ENCODE measurements at places on chromosomes 1 and 21. TPM values are rescaled to one million over a fixed set of nuclear protein-coding genes. Genes with fewer than 3 reads are reported as not detected.

The NBPF4 gene
- polyA plus RNA-seq: not detected

The LCE2C gene
- not detected for polyA plus RNA-seq

GRCh38 chr1:94805912-94806311 is 14.2 kb upstream of the SLC44A3 start:
- no peak for DNase-seq

- no peak for DNase-seq
These were observed 117.3 kb downstream of the UCHL5 start for GRCh38 chr1:192941722-192942411.

DNA sequence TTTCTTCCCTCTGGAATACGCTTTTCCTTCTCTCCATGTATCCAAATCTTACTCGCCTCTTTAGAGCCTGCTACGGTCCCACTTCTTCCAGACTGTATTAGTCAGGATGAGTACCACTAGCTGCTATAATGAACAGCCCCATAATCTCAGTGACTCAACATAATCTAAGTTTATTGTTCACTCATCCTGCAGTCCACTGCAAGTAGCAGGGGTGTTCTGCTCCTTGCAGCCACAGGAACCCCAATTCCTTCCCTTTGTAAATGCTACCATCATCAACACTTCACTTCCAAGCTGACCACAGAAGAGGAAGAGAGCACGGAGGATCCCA is 18.1 kb upstream of the LDLRAP1 start:
- DNase-seq: no peak

DNA sequence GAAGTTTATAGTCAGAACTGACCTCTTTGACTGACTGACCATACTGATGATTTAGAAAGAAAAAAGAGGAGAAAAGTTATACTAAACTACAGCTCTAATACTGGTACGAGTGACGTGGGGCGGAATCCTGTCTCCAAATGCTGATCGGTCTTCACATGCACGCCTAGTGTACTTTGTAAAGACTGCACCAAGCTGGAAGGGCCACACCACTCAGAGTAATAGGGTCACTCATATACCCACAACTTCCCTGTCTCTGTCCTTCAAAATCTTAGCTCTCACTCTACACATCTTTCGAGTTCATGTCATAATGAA is 19.4 kb upstream of the GUCA2A start:
- no peak for DNase-seq

- DNase-seq: no peak
These were observed 17.3 kb upstream of the PKNOX1 start for GRCh38 chr21:42956824-42957630.

DNA sequence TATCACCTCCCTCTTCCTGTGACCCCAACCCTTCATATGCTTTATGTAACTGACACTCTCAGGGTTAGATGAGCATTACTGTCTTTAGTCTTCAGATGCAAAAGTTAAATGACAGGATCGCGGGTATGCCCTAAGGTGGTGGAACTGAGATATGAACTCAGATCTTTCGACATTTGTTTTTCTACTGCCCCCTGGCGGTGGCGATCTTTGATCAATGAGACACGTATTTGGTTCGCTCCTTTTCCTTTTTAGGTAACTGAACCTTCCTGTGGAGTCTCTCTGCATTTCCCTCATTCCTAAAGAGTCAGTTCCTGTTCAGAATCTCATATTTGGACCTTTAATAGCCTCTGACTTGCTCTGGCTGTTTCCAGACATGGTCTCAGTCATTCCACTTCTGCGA is 47.8 kb upstream of the ZP4 start:
- no peak for DNase-seq

GRCh38 chr1:244437086-244437468 is 14.6 kb downstream of the ADSS2 start:
- no peak for DNase-seq

All from left renal pelvis (tissue), 4 donors.